ENCODE measurements at places on chromosomes 4 and X.

DNA sequence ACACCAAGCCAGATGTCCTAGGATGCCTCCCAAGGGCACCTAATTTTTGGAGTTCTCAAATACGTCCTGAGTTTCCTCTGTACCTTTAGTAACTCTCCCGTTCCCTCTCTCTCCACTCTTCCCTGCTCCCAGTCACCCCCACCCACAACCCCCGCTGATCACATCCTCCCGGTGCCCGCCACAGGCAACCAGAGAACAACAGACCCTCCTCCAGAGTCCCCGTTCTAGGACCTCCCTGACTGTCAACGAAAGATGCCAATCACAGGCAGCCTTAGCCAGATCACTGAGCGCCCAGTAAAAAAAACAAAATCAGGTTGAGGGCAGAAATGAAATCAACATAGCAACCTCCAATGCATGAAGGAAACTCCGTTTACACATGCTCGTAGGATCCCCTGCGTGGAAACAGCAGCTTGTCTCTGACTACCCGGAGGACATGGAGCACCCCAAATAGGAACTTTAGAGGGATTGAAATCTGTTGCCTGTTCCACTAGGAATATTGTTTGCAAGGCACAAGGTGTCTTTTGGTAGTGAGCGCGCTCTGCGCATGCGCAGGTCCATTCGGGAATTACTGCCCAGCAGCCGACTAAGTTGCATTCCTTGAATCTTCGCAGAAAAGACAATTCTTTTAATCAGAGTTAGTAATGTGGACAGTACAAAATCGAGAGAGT, at the start of gene GABRB1:
Gene GABRB1, plus strand, starts transcription at position 557 of the 668 bp plus-strand sequence.
- no peak for DNase-seq

GRCh38 chr4:88743696-88744095, 46.1 kb upstream of the NAP1L5 start:
- no peak for DNase-seq

DNA sequence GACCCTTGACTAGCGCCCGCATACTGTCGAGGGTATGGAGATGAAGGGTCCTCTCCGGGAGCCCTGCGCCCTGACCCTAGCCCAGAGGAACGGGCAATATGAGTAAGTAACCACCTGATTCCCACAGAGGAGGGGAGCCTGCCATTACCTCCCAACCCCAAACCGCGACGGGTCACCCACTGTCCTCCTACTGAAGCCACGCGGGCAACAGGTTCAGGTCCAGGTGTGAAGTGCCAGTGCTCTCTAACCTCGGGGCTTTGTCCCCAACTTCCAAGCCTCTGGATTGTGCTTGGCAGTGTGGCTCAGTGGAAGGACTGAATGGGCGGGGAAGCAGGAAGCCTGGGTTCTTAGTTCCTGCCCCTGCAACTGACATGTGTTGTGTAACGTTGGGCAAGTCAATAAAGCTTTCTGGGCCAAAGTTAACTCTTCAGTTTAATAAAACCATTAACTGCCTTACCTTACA, 694 bp downstream of the OCRL start:
- no peak for DNase-seq

DNA sequence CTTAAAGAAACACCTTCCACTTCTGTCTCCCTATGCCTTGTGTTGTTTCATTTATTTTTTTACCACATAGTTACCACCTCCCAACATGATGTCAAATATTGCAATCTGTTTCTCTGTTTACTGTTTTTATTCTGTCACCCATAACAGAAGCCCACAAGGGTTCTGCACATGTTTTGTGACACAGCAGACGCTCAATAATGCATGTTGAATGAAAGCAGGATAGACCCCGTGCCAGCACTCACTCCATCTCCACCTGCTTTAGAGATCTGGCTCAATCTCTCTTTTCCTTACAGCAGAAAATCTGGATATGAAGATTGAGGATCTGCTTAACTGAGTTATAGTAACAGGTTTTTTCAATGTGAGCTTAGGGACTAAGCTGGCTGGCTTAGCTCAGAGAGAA, 116.8 kb upstream of the NUDT10 start:
- no peak for DNase-seq

DNA sequence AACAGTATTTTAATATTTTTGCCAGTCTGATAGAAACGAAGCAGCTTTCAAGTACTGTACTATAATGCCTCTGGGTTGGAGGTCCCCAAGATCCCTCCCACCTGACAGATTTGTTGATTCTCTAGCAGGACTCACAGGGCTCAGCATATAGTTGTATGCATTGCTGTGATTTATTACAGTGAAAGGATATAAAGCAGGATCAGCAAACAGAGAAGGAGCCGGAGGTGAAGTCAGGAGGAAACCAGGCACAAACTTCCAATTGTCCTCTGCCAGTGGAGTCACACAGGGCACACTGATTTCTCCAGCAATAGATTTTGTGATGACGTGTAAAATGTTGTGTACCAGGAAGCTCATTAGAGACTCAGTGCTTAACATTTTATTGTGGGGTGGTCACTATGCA, 19.0 kb downstream of the USP53 start:
- no peak for DNase-seq

DNA sequence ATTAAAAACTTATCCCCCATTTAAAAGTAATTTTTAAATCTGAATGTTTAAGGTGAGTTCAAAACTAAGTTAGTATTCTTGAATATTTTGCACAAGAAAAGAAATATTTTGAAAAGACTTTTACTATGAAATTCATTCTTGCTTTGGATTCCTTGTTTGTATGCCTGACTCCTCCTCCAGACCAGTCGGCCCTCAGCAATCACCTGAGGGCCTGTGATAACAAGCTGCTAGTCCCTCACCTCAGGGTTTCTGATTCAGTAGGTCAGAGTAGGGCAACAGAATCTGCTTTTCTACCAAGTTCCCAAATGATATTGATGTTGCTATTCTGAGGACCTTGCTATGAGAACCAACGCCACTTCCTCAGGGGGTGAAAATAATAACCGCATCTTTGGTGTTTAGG, 154.7 kb downstream of the CDS1 start:
- no peak for DNase-seq

GRCh38 chrX:42746606-42747005, 31.4 kb downstream of the PPP1R2C start:
- no peak for DNase-seq

DNA sequence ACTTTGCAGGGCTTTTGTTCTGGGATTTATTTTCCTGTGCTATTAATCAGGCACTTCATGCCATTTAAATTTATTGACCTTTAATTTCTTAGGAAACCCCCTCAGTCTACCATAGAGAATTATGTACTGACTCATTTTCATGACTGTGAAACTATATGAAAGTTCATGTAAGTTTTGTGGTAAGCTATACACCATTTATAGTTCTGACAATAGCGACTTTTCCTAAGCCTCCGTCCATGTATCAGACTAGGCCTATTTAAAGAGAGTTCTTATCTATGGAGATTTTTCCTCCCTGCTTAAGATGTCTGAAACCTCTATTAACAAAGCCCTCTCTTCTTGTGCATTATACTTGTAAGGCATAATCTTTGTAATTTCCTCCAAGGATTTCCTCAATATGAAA, 111.6 kb downstream of the AFF2 start:
- no peak for DNase-seq

DNA sequence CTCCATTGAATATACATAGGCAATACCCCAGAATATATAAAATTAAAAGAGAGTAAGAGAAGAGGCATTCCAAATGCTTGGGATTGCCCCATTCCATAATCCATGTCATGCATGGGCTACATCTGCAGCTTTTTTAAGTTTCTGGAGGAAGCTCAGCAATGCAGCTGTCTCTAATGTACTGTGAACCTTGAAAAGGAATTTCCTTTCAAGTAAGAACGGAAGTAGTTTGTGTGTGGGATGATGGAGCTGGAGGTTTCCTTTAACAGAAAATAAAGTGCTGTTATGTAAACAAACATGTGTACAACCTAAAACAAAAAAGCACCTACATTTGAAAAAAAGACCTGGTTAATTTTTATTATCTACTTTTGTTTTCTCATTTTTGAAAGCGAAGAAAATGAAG, 303.5 kb downstream of the BMPR1B start:
- DNase-seq: no peak

- no peak for DNase-seq
Measured at GRCh38 chrX:34119122-34119521, 13.0 kb downstream of the FAM47A start.

GRCh38 chr4:81566161-81566591, 94.5 kb upstream of the RASGEF1B start:
- DNase-seq: no peak
